ENCODE measurements at places on chromosomes 2 and 18.

- DNase-seq = no peak
Observed at GRCh38 chr2:200472853-200473464, 36.9 kb downstream of the KCTD18 start.

DNA sequence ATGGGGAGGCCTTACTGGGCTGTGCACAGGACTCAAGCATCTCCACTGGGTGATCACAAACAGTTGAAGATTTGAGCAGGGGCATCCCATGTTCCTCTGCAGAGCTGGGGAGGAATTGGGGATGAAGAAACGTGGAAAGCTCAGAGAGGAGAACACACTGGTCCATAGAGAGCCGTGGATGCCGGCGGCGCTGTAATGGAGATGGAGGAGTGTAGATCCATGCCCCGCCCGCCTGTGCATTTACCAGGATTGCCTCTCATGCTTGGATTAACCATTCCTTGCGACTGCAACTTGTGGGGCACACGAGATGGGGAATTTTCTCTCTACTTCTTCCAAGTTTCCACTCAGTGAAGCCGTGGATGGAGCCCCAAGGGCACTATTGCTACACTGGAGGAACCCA, 115.9 kb downstream of the NCK2 start:
- no peak for DNase-seq

DNA sequence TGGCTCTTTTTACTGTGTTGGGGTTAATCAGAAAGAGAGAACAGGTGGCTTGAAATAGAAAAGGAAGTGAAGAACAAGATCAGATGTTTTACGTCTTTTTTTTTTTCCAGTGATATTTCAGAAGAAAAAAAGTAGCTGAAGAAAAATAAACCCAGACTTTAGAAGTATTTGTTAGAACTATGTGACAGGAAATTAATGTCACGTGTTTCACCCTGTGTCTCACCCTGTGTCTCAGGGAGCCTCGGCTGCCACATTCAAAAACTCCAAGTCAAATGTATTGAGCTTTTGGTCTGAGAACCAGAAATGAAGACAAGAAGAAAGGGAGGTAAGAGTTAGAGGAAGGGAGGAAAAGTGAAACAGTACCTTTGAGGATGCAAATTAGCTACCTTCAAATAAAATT, 38.0 kb downstream of the AKAIN1 start:
- DNase-seq = no peak

DNA sequence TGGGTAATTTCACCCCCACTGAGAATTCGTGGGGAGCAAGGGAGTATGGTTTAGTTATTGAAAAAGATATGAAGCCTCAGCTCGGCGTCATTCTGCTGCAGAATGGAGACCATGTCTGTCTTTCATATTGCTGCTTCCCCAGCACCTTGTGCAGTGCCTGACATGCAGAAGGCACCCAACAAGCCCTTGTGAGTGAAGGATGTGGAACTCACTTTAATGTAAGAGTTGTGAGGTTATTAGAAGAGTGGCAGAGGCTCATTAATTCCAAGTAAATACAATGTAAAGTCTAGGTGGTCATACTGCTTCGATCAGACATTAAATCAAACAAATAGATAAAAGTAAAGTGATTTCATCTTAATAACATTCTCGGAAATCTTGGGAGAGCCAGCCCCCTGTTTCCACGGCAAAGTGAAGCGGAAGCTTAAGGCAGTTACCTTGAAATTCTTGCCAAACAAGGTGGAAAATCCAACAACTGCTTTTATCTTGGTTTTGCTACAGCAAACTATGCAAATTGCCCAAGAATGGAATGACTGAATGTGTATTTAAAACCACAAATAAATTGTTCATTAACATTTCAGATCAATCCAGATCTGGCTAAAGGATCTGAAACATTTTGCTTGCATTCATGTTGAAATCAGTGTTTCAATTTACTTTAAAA, 9.6 kb downstream of the CFAP221 start:
- DNase-seq = no peak

- DNase-seq = no peak
Observed at GRCh38 chr18:7307030-7307429, 76.1 kb downstream of the LRRC30 start.

Measured in activated effector memory CD4-positive, alpha-beta T cell treated with Interleukin-2 at 50 U/mL for 16 hours (primary cell).